Suppressor macrophage treated with lipopolysaccharide for 1 hour (primary cell): ENCODE measurements at places on chromosomes 11 and 22.

DNA sequence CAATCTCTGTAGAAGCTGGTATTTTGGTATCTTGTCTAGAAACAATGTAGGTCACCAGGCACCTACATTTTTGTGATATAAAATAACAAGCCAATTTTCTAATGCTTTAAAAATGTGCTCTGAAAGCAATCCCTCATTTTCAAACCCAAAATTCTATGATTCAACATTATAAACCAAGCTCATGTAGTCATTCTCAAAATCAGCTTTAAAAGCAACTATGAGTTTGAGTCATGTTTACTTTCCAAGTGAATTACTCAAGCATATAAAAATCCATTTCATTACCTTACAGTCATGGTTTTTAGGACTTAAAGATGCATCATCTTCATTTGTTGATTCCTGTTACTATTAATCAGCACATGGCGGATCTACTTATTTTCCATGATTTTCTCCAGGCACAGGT lies 216.4 kb downstream of the GRM5 start:
- no peak for DNase-seq

- no peak for DNase-seq
These were observed 644 bp downstream of the SPTY2D1 start for GRCh38 chr11:18633256-18634139.

- no peak for DNase-seq
These were observed 34.7 kb downstream of the DDIAS start for GRCh38 chr11:82936261-82936660.

- peak; percentile 89 for DNase-seq
These were observed 12.8 kb downstream of the DGCR2 start for GRCh38 chr22:19109198-19110063.

- DNase-seq = no peak
These were observed 32.8 kb upstream of the PPARA start for GRCh38 chr22:46117206-46118199.

DNA sequence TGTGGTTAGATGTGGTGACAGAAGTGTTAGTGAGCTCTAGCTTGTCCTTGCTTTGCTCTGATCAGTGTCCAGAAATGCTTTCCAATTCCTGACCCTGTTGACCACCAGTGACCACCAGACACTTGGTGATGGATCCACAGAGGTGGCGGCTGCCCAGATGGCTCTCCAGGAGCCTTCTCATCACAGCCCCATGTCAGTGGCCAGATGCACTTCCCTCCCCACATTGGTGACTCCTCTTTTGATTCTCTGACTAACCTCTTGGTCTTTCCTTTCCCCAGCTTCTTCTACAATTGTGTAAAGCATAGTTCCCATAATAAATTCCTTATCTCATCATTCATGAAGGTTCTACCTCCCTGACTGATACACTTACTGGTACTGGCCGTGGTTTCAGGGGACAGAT lies 40.1 kb upstream of the CXCR5 start:
- DNase-seq = peak; percentile 40

- DNase-seq = no peak
These were observed at the start of gene PDE2A for GRCh38 chr11:72673943-72674828. Gene PDE2A, minus strand, starts transcription at chr11:72674422. Its CDS starts 215 bp downstream, at chr11:72674207.

GRCh38 chr11:68710409-68710808 lies 26.1 kb downstream of the GAL start:
- DNase-seq = no peak

DNA sequence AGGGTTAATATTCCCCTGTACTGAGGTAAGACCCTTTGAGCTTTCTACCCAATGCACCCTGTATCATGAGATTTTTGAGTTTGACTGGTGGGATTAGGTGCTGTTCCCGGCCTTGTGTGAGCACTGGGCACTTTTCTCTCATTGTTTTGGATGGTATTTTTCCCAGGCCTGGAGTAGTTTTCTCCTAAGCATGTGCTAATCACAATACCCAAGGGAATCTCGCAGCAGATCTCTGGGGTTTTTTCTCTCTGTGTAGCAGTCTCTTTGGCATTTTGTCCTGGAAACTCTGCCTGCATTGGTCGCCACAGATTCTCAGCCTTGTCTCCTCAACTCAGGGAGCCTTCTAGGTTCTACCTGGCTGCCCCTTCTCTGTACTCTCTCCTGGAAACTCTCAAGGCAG lies 19.9 kb downstream of the IGHMBP2 start:
- DNase-seq = no peak

- DNase-seq = no peak
These were observed 226.9 kb downstream of the INSC start for GRCh38 chr11:15341587-15341986.
